ENCODE measurements at places on chromosomes 5 and 9.

GRCh38 chr9:130405657-130406257 lies 39.0 kb upstream of the ASS1 start:
- DNase-seq, result no peak

- DNase-seq, result no peak
These were observed 419.7 kb downstream of the CHSY3 start for GRCh38 chr5:130323804-130324454.

DNA sequence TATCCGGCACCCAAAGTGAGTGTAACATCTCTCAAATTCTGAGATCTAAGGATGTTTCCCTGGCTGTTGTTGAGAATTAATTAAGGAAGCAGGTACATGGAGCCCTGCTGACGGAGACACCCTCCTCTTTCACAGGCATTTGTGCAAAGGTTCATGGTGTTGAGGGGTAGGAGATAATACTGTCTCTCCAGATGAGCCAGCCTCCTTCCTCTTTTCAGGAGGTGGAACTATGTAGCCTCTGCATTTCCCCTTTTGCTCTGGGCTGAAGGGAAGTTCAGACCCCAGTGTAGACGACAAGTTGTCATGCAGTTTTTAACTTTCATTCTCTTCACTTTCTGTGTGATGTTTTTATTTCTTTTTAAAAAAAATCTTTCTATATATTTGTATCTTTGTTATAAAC lies 107.5 kb downstream of the GALNT10 start:
- no peak for DNase-seq

DNA sequence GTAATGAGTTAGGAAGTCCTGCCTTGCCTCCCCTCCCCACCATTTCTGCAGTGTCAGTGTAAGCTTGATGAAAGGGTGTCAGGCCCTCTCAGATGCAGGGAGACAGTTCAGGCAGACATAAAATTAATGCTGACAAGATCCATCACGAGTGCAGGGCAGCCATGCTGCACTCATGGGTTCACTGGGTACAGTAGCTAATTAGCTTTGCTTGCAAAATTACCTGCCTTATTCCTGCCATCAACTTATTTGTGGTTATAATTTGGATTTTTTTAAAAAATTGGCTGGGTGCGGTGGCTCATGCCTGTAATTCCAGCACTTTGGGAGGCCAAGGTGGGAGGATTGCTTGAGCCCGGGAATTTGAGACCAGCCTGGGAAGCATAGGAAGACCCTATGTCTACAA lies 17.9 kb downstream of the GALNT12 start:
- DNase-seq, result no peak

GRCh38 chr5:40386289-40386688 lies 293.4 kb upstream of the PTGER4 start:
- no peak for DNase-seq

- no peak for DNase-seq
These were observed 27.1 kb upstream of the TLE1 start for GRCh38 chr9:81716409-81716808.

GRCh38 chr9:104844710-104845109 lies 80.8 kb downstream of the NIPSNAP3B start:
- DNase-seq, result no peak

- no peak for DNase-seq
These were observed 284.8 kb downstream of the PDE4D start for GRCh38 chr5:59608745-59609144.

GRCh38 chr9:84828046-84828445 lies 158.5 kb downstream of the NTRK2 start:
- no peak for DNase-seq

- no peak for DNase-seq
These were observed 652.5 kb upstream of the ADAMTS16 start for GRCh38 chr5:4487581-4487980.

GRCh38 chr5:23402585-23402984 lies 104.8 kb upstream of the PRDM9 start:
- DNase-seq, result no peak

DNA sequence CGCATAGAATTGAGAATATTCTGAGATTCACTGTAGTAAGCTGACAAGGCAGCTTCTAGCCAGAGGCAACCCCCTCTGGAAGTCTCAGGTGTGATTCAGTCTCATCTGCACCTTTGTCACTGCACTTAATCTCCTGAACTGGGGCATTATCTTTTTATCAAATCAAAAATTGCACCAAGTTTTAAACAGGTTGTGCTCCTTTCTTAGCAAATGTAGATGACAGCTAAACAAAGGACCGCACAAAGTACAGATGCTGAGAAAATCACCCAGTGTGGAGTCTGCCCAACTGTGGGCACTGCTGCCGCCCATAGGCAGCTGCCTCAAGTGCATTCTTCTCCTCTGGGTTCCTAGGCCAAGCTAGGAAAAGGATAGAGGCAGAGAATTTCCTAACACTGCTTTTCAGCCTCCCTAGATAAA lies 51.1 kb downstream of the STARD4 start:
- DNase-seq, result no peak

DNA sequence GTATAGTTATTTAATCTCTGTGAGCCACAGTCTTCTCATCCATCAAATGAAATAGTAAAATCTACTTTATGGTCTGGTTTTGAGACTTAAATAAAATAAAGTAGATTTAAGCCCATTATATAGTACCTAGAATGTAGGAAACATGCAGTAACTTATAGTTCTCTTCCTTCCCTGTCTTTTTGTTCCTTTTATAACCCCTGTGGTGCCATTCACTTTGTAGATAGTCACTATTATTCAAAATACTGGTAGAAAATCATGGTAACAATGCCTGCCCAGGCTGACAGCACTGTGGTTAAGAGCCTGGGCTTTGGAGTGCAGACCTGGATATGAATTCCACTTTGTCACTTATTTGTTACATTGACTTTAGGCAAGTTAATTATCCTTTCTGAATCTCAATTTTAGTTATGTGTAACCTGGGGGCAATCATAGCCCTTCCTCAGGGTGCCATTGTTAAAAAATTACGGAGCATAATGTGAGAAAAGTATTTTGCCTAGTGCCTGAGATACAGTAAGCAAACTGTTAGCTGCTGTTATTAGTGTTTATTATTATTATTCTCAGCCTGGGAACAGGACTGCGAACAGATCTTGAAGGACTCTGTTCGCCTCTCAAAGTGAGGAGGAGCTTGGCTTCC lies 100.4 kb downstream of the RALGPS1 start:
- DNase-seq, result no peak

DNA sequence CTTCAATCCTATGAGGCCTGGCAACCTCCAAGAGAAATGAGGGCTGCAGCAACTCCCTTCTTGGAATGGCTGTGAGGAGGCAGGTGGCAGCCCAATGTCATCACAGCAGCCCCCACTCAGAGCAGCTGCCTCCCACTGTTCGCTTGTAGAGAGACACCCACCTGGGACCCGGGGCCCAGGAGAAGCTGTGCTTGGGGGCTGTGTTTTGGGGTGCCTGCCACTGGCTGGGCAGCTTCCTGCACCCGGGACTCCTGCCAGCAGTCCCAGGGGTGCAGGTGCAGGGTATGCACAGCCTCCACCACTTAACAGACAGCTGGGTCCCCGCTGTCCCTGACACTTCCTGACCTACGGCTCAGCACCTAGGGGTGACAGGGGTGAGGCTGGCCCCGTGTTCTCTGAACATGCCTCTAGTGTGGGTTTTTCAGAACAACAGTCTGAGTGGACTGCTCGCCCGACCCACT lies 26.2 kb downstream of the NIPAL4 start:
- no peak for DNase-seq

Data from amniotic stem cell (primary cell).